ENCODE measurements at places on chromosomes 11 and 22.

DNA sequence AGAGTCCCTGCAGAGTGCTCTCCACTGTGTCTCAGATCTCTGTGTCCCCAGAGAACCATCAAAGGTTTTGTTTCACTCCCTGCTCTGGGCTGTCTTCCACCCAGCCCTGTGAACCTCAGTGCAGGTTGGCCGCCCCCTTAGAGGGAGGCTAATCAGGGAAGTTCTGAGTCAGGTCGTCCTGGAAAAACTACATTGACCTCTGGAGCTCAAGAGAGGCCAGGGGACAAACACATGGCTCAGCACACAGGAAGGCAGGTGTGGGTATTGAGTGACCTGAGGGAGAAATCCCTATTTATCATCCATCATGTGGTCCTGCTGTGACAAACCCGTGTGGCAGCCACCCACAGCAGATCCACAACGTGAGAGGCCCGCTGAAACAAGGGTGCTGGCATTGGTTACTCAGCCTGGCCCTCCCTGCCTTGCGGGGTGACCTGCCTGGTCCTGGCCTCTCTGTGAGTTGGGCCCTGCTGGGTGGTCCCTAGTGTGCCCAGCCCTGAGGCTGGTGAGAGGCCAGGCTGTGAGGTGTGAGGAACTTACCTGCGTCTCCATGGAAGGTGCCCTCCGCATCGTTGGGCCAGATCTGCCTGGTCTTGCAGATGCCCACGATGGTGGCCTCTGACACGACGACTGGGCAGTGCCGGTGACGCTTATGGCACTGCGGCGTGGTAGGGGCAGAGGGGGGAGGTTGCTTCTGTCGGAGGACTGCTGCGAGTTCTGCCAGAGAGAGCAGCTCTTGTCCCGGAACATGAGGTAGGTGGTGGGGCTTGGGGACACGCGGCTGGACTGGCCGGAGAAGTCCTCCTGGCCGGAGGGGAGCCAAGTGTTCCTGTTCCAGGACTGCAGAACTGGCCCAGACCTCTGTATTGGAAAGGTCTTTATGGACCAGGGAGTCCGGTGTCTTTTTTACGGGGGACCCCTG, 669 bp upstream of the BCR start:
- DNase-seq, result no peak

- peak; percentile 32 for DNase-seq
These were observed 590 bp upstream of the IFITM10 start for GRCh38 chr11:1750840-1751530.

DNA sequence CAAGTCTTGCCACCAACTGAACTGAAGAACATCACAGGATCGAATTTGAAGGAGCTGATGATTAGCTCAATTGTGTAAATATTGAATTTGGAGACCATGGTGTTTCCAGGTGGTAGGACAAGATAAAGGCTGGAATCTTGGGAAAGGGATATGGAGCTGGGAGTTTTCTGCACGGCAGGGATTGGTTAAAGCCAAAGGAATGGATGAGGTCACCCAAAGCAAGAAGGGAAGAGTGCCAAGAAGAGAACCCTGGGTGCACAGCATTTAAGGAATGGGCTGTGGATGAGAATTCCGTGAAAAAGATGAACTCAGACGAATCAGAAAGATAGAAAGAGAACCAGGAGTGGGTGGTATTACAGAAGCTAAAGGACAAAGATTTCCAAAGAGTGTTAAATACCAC, 29.4 kb upstream of the RRAS2 start:
- no peak for DNase-seq

GRCh38 chr11:101445761-101446160, 138.0 kb downstream of the TRPC6 start:
- DNase-seq, result no peak

DNA sequence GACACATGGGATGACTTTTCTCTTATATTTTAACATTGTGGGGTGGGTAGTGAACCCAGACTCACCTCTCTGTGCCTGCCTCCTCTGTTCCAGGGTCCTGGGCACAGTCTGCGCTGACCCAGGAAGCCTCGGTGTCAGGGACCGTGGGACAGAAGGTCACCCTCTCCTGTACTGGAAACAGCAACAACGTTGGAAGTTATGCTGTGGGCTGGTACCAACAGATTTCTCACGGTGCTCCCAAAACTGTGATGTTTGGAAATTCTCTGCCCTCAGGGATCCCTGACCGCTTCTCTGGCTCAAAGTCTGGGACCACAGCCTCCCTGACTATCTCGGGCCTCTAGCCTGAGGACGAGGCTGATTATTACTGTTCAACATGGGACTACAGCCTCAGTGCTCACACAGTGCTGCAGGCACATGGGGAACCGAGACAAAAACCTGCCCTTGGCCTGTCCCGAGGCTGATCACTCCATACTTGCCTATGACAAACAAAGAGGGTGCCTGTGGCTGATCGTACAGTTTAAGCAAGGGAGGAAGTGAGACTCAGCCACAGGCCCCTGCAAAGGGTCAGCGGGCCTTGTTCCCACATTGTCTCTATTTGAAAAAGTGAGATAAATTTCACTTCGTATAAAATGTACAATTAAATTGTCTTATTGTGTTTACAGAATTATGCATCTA, 43.7 kb upstream of the TOP3B start:
- DNase-seq, result peak; percentile 48

DNA sequence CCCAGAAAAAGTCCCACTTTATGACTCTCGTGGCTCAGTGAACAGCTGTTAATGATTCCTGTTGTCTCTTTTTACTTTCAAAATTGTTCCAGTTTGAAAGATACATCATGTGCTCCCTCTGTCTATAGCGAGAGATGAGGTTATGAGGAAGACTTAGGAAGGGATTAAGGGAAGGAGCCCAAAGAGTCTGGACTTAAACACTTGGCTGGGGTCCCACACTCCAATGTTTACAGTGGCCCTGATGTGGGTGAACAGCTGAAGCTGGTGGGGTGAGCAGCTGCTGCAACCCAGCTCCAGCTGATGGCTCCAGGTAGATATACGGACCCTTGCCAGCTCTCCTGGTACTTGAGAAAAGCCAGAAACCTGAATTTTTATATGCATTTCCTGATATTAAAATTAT, 84.5 kb upstream of the PLET1 start:
- no peak for DNase-seq

- no peak for DNase-seq
These were observed 73.4 kb upstream of the TTC12 start for GRCh38 chr11:113240790-113241635.

- no peak for DNase-seq
These were observed 65.2 kb downstream of the WNT7B start for GRCh38 chr22:45911601-45912271.

GRCh38 chr11:15186146-15186545, 71.4 kb downstream of the INSC start:
- DNase-seq, result no peak

- peak; percentile 9 for DNase-seq
These were observed 83.7 kb downstream of the MYO7A start for GRCh38 chr11:77211594-77212251.

- DNase-seq, result no peak
These were observed 51.9 kb upstream of the PTPRJ start for GRCh38 chr11:47928426-47928825.

GRCh38 chr22:38164551-38164918, 17.1 kb downstream of the PLA2G6 start:
- DNase-seq, result no peak

Measured in GM12892 (cell line).